ENCODE measurements at places on chromosomes 11 and 22.

DNA sequence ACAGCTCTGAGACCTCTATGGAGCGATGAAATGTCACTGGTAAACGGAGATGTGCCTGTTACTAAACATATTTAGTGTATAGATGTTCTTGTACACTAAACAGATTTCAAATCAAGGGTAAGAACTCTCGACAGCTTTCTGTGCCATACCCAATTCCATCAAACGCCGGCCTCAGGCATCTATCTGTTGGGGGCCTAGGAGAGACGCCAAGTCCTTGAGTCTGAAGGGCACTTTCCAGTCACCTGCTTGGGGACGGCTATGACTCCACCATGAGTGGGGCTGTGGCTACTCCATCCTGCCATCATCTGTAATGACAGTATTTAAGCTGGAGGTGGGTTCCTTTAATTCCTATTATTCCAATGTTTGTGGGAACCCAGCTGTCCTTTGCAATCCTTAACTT lies 87.8 kb downstream of the SHANK2 start:
- no peak for DNase-seq

DNA sequence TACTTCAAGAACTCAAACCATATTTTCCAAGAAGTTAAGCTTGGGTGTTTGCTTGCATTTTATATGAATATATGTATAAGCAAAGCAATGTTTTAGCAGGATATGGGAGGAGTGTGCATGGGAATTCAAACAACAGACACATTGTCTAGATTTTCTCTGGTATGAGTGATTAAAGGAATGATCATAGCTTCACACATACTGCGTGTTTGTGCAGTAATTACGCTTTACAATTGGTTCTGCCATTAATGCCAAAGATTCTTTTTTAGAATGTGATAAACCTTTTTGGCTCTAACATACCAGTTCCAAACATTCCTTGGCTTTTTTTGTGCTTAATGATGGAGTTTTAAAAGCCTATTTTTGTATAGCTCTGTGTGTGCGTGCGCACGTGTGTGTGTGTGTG lies 54.0 kb downstream of the CCDC34 start:
- DNase-seq = no peak

DNA sequence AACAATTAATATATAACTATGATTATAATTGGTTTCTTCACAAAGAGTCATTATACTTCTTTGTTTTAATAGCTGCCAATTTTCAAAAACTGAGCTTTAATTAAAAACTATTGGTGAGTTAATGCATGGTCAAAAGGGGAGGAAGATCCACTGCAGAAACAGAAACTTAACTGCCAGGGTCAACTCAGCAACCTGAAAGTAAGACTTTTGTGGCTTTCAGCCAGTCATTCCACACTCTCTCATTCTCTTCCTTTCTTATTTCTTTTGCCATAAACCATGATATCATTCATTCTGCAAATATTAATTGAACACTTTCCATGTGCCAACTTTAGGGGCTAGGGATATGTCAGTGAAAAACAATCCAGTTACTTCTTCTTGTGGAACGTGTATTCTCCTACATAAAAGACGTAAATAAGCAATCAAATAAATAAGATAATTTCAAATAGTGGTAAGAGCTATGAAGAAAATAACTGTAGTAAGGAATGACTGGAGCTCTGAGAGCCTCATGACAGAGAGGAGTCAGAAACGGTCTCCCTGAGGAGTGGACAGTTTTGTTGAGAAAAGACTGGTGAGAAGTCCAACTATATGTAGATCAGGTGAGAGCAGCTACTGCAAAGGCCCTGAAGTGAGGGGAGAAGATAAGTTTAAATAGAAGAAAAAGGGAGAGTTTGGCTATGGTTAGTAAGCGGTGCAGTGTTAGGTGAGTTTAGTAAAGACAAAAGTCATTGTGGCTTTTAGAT lies 130.5 kb downstream of the GRIA4 start:
- DNase-seq = no peak

DNA sequence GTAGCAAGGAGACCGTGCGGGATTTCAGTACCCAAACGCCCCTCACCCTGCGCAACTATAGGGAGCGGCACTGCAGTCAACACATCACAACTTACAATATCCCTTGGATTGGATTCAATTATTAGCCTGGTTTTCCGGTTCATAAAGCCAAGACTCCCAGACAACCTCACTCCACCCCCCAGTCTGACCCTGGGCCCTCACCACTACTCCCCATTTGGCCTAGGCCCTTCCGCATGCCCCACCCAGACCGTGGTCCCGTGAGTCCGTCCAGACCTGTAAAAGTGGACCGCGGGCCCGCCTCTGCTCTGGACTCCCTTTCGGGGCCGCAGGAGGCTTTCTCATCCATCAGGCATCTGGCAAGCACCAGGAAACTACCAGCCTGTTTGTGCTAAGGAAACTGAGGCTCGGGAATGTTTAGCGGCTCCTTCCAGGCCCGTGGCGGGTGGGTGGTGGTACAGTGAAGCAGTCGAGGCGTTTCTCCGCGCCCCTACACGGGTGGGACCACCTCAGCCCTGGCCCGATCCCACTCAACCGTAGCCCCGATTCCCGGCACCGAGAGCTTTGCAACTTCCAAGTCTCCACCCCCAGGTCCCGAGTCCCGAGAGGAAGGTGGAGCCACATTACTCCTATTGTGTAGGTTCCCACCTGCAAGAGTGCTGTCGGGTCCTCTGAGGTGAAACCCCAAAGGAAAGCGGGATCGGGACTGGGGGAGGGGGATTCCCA lies 679 bp upstream of the DPP3 start:
- DNase-seq = peak; percentile 48

- peak; percentile 27 for DNase-seq
These were observed 296.2 kb downstream of the CNTN5 start for GRCh38 chr11:99316776-99317520.

DNA sequence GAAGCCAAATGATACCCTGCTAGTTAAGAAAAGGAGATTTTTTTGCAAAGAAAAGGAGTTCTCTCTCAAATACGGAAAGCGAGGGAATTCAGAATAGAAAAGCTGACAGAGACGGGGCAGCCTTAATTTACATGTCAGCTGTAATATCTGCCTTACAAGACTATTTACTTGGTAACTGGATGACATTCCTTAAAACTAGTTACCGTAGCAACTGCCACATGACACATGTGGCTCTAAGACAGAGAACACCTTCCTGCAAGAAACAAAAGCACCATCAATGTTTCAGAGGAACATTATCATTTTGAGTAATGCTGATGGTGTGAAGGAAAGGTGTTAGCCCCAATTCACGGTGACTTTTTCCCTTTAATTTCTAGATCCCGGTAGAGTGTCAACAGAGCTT lies 222.1 kb downstream of the LRRC4C start:
- no peak for DNase-seq

All from right hindlimb (tissue), 1 donor.